Suprapubic skin (tissue), 4 donors: ENCODE measurements at places on chromosomes 4 and X.

- no peak overlapping the region for H3K27ac ChIP-seq
- H3K27me3 ChIP-seq, result no peaks in the 10 kb centered on the region
- no peaks in the 10 kb centered on the region for H3K36me3 ChIP-seq
- no peak for DNase-seq
- H3K4me1 ChIP-seq, result no peaks in the 10 kb centered on the region
- H3K4me3 ChIP-seq, result no peak overlapping the region
Measured at GRCh38 chr4:115873048-115873447, 759.6 kb upstream of the NDST4 start.

GRCh38 chr4:156976147-156976546 lies 4.5 kb upstream of the PDGFC start:
- peaks cover 18% of the 10 kb centered on the region for H3K4me1 ChIP-seq
- no peaks in the 10 kb centered on the region for H3K27me3 ChIP-seq
- no peak overlapping the region for H3K4me3 ChIP-seq

DNA sequence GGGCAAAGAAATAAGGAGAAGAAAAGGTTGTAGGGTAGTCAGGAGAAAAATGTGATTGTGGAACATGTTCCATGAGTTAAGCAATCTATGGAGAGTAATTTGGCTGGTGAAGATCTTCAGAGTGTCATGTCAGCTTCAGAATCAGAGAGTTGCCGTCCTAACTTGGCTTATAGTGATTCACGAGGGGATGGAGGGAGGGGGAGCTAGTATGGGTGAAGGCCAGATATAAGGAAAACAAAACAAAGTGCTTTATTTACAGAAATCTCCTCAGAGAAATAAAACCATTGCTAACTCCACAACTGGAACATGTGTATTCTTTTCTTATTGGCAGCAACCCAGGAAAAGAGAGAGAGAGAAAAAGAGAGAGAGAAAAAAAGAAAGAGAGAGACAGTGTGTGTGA lies 256.5 kb upstream of the NRK start:
- no peak overlapping the region for H3K27ac ChIP-seq
- no peaks in the 10 kb centered on the region for H3K27me3 ChIP-seq
- no peak for DNase-seq
- no peaks in the 10 kb centered on the region for H3K4me1 ChIP-seq
- no peaks in the 10 kb centered on the region for H3K36me3 ChIP-seq

DNA sequence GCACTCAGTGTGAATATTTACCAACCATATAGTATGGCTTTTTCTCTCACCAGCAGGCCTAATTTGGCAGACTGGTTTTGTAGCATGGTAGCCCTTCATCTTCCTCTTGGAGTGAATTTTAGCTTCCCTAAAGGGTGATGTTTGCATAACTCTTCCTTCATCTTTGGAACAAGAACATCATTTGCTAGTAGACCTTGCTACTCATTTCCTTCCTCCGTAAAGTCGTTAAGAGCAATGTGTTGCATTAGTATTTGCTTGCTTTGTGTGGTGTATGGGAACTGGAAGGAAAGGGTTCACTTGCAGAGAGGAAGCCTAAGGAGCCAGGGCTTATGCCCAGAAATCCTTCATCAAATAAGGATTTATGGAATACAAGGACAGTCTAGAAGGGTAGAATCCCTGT lies 50.2 kb upstream of the PGRMC2 start:
- H3K27me3 ChIP-seq, result no peaks in the 10 kb centered on the region
- H3K4me1 ChIP-seq, result no peaks in the 10 kb centered on the region
- no peak overlapping the region for H3K27ac ChIP-seq
- H3K36me3 ChIP-seq, result no peaks in the 10 kb centered on the region
- H3K4me3 ChIP-seq, result no peak overlapping the region

DNA sequence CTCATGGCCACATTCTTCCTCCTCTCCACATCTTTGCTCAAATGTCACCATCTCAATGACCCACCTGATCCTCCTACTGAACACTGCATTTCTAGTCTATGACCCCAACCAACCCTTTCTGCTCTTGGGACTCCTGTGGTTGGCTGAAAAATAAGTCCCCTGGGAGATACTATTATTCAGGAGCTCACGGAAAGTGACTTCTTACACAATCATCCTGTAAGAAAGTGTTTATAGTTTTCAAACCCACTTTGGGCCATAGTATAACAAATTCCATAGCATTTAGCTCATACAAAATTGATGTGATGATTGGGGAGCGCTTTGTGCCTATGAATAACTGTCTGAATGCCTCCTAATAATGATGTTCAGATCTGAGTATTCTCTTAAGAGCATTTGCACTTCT lies 161.4 kb upstream of the HS3ST1 start:
- H3K27ac ChIP-seq, result no peak overlapping the region
- no peaks in the 10 kb centered on the region for H3K27me3 ChIP-seq
- H3K4me3 ChIP-seq, result no peak overlapping the region
- H3K36me3 ChIP-seq, result no peaks in the 10 kb centered on the region
- no peaks in the 10 kb centered on the region for H3K4me1 ChIP-seq
- no peak for DNase-seq

DNA sequence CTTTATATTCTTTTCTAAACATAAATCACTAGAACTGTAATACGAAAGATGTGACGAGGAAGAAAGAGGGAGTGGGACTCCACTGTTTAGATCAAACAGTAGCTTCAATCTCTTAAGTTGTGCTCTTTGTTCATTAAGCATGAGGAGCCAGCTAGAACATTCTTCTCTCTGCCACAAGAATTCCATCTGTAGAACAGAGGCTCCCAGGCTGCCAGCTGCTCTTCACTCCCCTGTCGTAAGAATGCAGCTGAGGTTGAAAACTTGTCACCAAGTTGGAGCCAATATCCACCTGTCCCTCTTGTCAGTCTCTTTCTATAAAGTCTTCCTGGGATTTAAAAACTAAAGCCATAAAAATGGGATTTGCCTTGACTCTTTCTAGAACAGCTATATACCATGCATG lies 65.0 kb upstream of the SEC24B start:
- no peaks in the 10 kb centered on the region for H3K4me1 ChIP-seq
- no peak overlapping the region for H3K27ac ChIP-seq
- no peaks in the 10 kb centered on the region for H3K36me3 ChIP-seq
- no peaks in the 10 kb centered on the region for H3K27me3 ChIP-seq
- DNase-seq, result no peak
